ENCODE measurements at places on chromosomes 6 and 20.

DNA sequence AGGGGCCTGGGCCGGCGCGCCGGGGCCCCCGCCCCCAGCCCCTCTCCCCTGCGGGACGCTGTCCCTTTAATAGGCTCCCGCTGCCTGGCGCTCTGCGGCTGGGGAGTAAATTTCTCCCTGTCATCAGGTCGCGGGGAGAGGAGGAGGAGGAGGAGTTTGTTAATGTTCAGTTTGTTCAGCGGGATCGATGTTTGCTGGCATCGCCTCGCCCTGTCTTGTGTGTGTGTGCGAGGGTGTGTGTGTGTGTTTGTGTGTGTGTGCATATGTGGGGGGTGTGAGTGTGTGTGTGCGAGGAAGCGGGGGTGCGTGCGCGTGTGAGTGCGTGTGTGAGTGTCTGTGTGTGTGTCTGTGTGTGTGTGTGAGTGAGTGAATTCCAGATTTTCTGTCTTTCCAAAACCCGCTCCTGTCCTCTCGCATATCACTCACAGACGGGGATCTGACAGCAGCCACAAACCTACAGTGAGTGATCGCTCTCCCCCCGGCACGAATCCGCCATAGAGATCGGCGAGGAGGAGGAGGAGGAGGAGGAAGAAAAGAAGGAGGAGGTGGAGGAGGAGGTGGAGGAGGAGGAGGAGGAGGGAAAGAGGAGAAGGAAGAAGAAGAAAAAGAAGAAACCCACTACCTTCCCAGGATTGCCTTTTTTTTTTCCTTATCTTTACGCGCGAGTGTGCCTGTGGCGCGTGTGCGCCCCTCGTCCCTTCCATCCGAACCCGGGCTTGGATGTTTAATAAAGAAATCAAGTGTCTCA is at the start of gene TSHZ2:
TSHZ2 (plus strand) TSS at position 169 of the 748 bp plus-strand sequence. CDS start 936 bp downstream, outside the sequence.
- DNase-seq: peak; percentile 74
- peak within 1 kb of the TSS; percentile 99 for H3K27ac ChIP-seq
- H3K36me3 ChIP-seq: peaks cover 2% of the 10 kb centered on the region

DNA sequence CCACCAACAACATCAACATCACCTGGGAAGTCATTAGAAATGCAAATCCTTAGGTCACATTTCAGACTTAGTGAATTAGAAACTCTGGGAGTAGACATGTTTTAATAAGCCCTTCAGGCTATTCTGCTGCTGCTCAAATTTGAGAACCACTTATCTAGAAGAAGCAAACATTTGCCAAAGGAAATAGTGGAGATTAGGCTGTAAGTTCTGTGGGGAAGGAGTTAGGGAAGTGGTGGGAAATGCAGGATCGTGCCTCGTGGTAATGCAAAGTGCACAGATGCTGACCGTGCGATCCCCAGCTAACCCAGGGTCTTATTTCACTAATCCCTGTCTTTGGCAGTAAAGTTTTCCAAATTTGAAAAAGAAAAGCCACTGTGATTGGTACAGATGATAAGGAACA is 328.5 kb downstream of the EPM2A start:
- no peak overlapping the region for H3K4me3 ChIP-seq
- peaks cover 2% of the 10 kb centered on the region for H3K27me3 ChIP-seq
- DNase-seq: no peak
- H3K4me1 ChIP-seq: no peaks in the 10 kb centered on the region
- no peaks in the 10 kb centered on the region for H3K36me3 ChIP-seq

DNA sequence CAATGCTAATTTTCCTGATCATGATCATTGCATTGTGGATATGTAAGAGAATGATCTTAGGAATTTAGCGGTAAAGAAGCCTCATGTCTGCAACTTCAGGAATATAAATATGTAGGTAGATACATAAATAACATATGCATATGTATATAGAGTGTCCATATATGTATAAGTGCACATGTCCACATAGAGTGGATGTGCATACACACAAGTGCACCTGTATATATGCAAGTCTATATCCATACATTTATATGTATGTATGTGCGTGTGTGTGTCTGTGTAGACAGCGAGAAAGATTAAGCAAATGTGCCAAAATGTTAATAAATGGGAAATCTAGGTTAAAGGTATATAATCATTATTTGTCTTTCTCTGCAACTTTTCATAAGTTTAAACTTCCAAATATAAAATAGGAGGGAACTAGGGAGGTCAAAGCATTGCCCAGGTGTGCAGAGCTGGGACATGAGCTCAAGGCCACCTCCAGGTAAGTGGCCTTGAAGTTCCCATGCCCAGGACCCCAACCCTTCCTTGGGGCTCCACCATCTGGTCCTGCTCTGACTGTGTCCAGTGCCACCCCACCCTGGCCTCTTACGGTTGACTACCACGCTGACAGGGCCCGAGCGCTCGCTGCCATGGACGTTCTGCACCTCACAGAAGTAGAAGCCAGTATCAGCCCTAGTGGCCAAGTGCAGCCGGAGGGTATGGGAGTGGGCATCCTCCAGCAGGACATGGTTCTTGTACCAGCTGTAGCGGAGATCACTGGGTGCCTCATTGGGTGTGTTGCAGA is 9.6 kb downstream of the SIGLEC1 start:
- no peaks in the 10 kb centered on the region for H3K4me1 ChIP-seq
- DNase-seq: no peak
- no peak overlapping the region for H3K4me3 ChIP-seq

DNA sequence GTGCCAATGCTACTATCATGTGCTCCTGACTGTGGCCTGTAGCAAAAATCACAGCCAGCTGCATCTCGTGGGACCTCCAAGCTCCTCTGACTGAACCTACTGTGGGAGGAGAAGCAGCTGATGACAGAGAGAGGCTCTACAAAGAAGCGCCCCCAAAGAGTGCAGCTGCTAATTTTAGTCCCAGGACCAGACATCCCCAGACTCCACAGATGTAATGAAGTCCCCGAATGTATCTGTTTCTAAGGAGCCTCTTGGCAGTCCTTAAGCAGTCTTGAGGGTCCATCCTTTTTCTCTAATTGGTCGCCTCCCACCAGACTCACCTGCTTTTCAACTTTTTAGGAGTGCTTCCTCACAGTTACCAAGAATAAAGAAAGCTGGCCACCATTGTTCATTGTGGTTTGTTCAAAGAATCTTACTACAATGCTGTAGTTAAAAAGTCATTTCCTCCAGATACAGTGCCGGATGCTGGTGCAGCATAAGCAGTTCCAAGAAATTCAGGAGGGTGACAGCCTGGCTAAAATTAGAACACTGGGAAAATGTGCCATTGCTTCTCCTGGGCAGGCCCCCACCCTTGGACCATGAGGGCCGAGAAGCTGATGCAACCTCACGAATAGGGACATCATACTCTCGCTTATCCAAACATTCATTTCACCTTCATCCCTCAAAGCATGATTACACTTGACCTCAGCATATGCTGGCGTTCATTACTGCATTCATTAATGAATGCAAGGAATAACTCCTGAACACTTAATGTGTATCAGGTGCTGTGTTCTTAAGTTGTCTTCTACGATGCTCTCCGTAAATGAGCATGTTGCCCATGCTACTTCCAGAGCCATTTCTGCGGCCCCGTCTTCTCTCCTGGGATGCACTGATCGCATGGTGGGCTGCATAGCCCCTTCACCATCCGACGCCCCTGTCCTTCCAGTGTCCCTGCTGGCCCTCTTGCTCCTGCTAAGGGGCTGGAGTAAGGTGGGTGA is 66.4 kb downstream of the LY86 start:
- peaks cover 36% of the 10 kb centered on the region for H3K4me1 ChIP-seq
- no peak overlapping the region for H3K27ac ChIP-seq
- no peak overlapping the region for H3K4me3 ChIP-seq
- H3K27me3 ChIP-seq: peaks cover 7% of the 10 kb centered on the region

DNA sequence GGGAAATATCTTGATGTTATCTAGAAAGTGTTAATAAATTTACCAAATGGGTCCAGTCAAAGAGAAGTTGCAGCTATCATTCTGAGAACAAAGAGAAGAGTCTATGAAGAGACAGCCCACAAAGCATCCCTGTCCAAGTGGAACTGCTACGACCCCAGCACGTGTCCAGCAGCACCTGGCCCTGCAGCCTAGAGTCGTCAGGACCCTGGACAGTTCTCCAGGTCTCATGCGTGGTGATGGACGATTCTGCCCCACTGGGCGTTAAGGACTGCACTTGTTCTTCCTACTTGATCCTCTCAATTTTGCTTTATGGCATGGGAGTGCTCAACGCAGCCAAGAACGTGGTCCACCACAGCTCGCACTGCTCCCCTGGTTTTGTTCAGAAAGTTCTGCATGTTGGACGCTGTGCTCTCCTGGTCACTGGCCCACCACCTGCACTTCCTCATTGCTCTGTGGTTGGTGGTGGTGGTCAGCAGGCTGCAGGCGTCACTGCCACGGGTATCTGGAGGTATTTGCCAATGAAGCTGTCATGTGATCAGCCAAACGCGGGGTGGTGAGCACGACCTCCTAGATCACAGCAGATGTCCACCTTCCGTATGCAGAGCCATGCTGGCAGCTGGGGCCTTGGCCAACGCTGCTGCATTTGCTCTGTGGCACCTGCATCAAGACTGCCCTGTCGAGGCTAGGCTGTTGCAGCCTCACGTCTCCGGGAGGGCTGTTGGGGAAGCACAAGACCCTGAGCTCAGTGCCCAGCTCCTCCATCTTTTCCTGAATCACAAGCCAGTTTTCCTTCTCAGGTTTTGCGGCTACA is 356.4 kb downstream of the CDH4 start:
- H3K4me3 ChIP-seq: no peak overlapping the region
- no peaks in the 10 kb centered on the region for H3K36me3 ChIP-seq
- no peak overlapping the region for H3K27ac ChIP-seq
- H3K27me3 ChIP-seq: peaks cover 9% of the 10 kb centered on the region
- DNase-seq: peak; percentile 85

DNA sequence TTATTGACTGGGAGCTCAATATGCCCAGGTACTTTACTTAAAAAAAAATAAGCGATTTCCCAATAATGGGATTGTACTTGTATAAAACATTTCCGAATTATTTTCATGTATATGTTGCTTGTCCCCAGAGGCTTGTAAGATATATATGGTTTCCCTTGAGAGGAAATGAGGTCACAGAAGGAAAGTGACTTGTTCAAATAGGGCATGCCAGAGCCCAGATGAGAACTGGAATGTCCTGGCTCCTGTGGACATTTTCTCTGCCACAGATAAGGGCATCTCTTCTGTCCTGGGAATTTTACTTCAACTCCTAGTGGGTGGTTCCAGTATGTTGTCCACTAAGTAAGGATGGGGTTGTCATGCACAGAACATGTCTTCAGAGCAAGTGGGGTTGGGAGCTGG is 63.0 kb downstream of the LYRM2 start:
- no peak for DNase-seq
- peaks cover 8% of the 10 kb centered on the region for H3K27me3 ChIP-seq
- H3K27ac ChIP-seq: peak overlapping the region; percentile 90
- H3K36me3 ChIP-seq: peaks cover 33% of the 10 kb centered on the region
- peaks cover 50% of the 10 kb centered on the region for H3K4me1 ChIP-seq

GRCh38 chr6:47195011-47195650 is 114.6 kb downstream of the TNFRSF21 start:
- no peak overlapping the region for H3K27ac ChIP-seq
- no peak overlapping the region for H3K4me3 ChIP-seq
- no peaks in the 10 kb centered on the region for H3K4me1 ChIP-seq
- no peak for DNase-seq
- H3K36me3 ChIP-seq: no peaks in the 10 kb centered on the region
- peaks cover 9% of the 10 kb centered on the region for H3K27me3 ChIP-seq

- DNase-seq: no peak
- H3K27me3 ChIP-seq: peaks cover 73% of the 10 kb centered on the region
- H3K36me3 ChIP-seq: no peaks in the 10 kb centered on the region
- no peaks in the 10 kb centered on the region for H3K4me1 ChIP-seq
- H3K4me3 ChIP-seq: no peak overlapping the region
- H3K27ac ChIP-seq: no peak overlapping the region
These were observed 20.0 kb upstream of the LBP start for GRCh38 chr20:38326309-38326708.

GRCh38 chr6:104162036-104162669 is 697.6 kb downstream of the HACE1 start:
- H3K36me3 ChIP-seq: no peaks in the 10 kb centered on the region
- H3K4me1 ChIP-seq: peaks cover 4% of the 10 kb centered on the region
- DNase-seq: no peak
- H3K4me3 ChIP-seq: no peak overlapping the region
- H3K27ac ChIP-seq: no peak overlapping the region

GRCh38 chr20:57781901-57782300 is 72.1 kb upstream of the PMEPA1 start:
- DNase-seq: no peak
- H3K27me3 ChIP-seq: peaks cover 33% of the 10 kb centered on the region
- H3K36me3 ChIP-seq: no peaks in the 10 kb centered on the region
- H3K4me1 ChIP-seq: peaks cover 5% of the 10 kb centered on the region
- H3K27ac ChIP-seq: no peak overlapping the region

DNA sequence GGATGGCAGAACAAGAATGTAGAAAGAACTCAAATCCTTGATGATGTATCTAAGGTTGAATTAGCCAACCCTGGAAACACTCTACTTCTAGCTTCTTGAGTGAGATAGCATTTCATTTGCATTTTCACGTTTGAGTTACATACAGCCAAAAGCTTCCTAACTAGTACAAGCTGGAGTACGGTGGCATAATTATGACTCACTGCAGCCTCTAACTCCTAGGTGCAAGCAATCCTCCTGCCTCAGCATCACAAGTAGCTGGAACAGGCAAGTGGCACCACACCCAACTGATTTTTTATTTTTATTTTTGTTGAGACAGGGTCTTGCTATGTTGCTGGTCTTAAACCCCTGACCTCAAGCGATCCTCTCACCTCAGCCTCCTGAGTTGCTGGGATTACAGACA is 36.5 kb upstream of the STK35 start:
- no peak overlapping the region for H3K4me3 ChIP-seq
- H3K4me1 ChIP-seq: no peaks in the 10 kb centered on the region
- DNase-seq: no peak
- H3K36me3 ChIP-seq: no peaks in the 10 kb centered on the region
- no peak overlapping the region for H3K27ac ChIP-seq

DNA sequence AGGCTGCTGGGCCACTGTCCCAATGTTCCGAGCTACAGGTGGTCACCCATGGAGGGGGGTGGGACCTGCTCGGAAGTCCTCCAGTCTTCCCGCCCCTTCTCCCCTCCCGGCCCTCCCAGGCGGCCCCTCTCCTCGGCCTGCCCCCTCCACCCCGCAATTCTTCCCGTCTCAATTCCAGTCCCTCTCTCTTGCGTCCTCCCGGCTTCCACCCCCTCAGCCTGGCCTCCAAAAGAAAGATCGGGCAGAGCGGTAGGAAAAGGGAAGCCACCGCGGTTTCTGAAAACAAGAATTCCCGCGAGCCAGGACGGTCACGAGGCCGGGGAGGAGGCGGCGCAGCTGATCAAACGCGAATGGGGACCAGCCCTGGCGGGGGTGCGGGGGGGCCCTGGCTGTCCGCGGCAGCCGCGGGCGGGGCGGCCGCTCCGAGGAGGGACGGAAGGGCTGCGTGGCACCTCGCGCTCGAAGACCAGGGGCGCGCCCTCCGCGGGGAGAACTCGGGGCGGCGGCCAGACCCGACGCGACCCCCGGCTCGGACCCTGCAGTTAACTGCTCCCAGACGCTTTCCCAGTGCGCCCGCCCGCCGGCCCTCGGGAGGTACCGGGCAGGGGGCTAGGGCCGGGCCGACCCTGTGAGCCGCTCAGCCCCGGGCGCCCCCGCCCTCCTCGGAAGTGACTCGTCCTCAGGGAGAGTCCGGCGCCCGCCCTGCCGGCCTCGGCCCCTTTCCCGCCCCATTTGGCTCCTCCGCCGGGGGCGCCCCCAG is 1.0 kb downstream of the PXDC1 start:
- H3K27me3 ChIP-seq: peaks cover 68% of the 10 kb centered on the region
- peak overlapping the region; percentile 81 for H3K4me3 ChIP-seq
- DNase-seq: peak; percentile 58
- peaks cover 41% of the 10 kb centered on the region for H3K4me1 ChIP-seq
- H3K27ac ChIP-seq: no peak overlapping the region
- H3K36me3 ChIP-seq: no peaks in the 10 kb centered on the region

GRCh38 chr20:50478162-50478990 is 31.8 kb upstream of the PTPN1 start:
- H3K27ac ChIP-seq: no peak overlapping the region
- no peak overlapping the region for H3K4me3 ChIP-seq
- H3K36me3 ChIP-seq: no peaks in the 10 kb centered on the region
- peaks cover under 1% of the 10 kb centered on the region for H3K4me1 ChIP-seq
- DNase-seq: peak; percentile 56
- peaks cover 39% of the 10 kb centered on the region for H3K27me3 ChIP-seq
